Activated CD4-positive, alpha-beta T cell treated with anti-CD3 and anti-CD28 coated beads for 36 hours (primary cell): ENCODE measurements at places on chromosomes 12 and 14.
A peak's percentile ranks its signal among the peaks of the same experiment; 100 is the strongest.

GRCh38 chr12:95151821-95152220 lies 65.4 kb downstream of the FGD6 start:
- DNase-seq: no peak

DNA sequence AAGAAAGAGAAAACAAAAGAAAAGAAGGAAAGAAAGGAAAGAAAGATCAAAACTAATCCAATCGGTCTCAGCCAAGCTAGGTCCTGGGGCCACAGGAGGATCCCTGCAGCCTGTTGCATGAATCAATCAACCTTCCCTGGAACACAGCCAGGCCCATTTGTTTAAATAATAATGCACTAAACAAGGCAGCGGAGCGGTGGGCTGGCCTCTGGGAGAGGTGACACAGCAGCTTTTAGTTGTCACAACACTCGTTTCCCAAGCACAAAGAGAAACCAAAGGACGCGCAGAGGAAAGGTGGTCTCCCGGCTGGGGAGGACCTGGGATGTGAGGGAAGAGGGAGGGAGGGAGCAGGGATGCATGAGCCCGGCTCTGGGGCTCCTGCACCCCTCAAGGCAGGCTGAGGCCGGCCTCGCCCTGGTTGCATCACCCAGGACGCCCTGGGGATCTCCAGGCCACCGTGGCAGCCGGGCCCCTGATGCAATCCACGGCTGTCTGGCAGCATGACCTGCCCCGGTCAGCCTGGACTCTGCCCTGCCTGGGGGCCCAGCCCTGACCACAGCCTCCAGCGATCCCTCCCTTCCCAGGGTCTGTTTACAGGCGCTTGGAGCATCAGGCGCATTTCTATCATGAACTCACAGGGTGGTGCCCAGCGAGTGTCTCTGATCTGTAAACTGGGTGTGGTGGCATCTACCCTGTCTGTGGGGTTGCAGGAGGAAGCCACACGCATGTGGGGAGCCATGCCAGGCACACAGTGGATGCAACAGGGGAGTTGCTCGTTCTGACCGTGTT lies 32.5 kb downstream of the MMP17 start:
- peak; percentile 18 for DNase-seq

DNA sequence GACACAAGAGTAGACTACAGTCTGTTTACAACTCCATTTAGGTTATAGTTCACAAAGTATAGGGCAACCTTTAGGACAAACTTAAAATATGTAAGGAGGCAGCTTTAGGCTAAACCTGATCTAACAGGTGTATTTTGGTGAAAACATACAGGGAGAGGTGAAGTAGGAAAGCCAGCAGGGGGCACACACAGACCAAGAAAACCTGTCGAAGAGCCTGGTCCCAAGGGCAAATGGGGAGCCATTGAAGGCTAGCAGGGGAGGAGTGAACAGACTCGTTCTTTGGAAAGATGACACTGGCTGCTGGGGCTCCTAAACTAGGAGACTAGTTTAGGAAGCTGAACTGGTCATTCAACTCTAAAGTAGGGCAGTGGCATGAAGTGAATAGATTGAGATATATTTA lies 138.8 kb upstream of the WSCD2 start:
- DNase-seq: peak; percentile 69

- peak; percentile 94 for DNase-seq
Observed at GRCh38 chr12:6532051-6532926, 2.0 kb upstream of the GAPDH start.

DNA sequence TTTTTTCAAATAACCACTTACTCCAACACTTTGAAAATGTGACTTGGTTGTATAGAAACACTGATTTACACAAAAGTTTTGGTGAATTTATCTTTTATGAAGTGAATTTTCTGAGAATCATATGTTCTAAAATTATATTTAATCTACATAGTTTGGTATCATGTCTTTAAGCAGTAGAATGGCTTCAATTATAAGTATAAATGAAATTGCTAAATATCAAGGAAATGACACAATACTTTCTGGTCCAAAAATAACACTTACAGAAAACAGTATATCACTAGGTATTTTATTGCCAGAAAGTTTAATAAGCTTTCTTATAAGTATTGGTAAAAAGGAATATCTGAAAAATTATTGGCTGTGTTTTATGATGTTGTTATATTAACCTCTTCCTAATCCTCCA lies 90.9 kb downstream of the SRGAP1 start:
- DNase-seq: no peak

- no peak for DNase-seq
Observed at GRCh38 chr14:41915732-41916131, 309.1 kb downstream of the LRFN5 start.

DNA sequence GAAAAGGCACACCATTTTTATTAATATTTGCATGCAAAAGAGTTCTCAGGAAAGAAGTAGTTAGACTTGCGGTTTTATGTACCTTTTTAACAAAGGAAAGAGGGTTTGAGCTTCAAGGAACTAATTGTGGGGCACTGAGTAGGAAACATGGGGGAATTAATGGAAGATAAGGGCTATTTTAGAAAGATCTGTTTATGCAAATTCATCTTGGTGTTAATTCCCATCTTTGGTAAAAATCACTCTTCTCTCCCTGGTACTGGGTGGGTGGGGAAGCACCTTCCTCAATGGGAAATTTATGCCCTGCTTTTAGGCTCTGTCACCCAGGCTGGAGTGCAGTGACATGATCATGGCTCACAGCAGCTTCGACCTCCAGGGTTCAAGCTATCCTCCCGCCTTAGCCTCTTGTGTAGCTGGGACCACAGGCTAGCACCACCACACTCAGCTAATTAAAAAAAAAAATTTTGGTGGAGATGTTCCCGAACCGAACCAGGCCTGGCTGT lies 30.1 kb upstream of the RESF1 start:
- peak; percentile 21 for DNase-seq

GRCh38 chr12:88553941-88554658 lies 26.2 kb downstream of the KITLG start:
- DNase-seq: no peak

GRCh38 chr12:62291864-62292760 lies 31.9 kb downstream of the USP15 start:
- DNase-seq: peak; percentile 56

DNA sequence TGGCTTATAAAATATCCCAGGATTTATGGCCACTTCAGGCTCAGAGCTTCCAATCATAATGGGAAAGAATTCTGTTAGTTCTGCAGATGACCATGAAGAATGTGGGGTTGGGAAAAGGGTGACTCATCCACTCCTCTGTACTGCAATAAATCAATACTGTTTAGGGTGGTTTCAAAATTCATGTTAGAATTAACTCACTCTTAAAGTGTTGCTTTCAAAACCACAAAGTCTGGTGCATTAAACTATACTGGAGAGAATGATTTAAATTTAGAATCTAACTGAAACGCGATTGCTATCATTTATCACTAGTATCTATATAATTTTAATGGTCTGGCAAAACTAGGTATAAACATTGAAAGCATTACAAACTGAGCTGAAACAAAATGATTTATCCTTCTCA lies 798 bp downstream of the CCDC198 start:
- no peak for DNase-seq

- DNase-seq: no peak
Observed at GRCh38 chr14:32312010-32312331, 17.1 kb upstream of the AKAP6 start.

DNA sequence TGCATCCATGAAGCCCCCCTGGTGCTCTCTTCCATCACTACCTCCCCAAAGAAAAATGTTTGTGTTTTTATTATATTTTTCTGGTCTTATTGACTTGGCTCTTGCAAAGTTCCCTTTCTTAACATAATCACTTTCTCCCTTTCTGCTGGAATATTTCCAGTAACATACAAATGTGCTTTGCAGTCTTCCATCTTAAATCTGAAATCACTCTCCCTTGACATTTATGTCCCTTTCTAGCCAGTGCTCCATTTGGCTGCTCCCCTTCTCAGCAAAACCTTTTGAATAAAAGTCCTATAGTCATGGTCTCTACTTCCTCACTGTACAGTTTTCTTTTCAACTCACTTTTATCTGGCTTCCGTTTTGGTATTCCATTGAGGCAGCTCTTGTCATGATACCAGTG lies 118.8 kb downstream of the SNAPC1 start:
- no peak for DNase-seq

- no peak for DNase-seq
Observed at GRCh38 chr12:69354556-69355187, 4.9 kb upstream of the YEATS4 start.

- DNase-seq: peak; percentile 32
Observed at GRCh38 chr14:55336162-55336561, 64.9 kb downstream of the FBXO34 start.

- peak; percentile 78 for DNase-seq
Observed at GRCh38 chr14:20697273-20698017, 8.9 kb downstream of the ANG start.

- DNase-seq: no peak
Observed at GRCh38 chr14:53715193-53715721, 241.4 kb downstream of the BMP4 start.

GRCh38 chr12:89665556-89665955 lies 43.1 kb downstream of the ATP2B1 start:
- DNase-seq: no peak

GRCh38 chr12:20211981-20212421 lies 156.3 kb upstream of the PDE3A start:
- DNase-seq: no peak
